Stimulated activated CD8-positive, alpha-beta memory T cell treated with anti-CD3 and anti-CD28 coated beads, Interleukin-7, amount 100 ng/mL, for 1 hour (primary cell): ENCODE measurements at places on chromosomes 2 and 18.
A peak's percentile ranks its signal among the peaks of the same experiment; 100 is the strongest.

- no peak for DNase-seq
These were observed 299.5 kb upstream of the SOX11 start for GRCh38 chr2:5392658-5393057.

DNA sequence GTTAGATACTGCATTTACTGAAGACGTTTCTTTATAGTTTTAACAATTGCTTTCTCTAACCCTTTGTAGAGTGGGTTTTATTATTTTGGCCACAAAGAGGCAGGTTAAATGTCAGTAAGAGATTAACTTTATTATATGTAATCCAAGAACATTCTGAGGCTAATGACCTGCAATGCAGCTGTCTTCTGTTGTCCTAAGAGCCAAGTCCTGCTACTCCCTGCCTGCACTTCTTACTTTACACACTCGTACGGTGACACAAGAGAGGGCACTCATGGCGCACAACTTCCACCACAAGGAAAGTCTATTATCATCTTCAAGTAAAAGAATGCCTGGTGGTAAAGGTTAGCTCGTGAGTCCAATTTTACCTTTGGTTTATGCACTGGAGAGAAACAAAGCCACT, 471.0 kb upstream of the HNMT start:
- DNase-seq: no peak

- DNase-seq: no peak
These were observed 23.3 kb downstream of the SPATS2L start for GRCh38 chr2:200329798-200330197.

- no peak for DNase-seq
These were observed 118.8 kb downstream of the MEP1B start for GRCh38 chr18:32308493-32309120.

DNA sequence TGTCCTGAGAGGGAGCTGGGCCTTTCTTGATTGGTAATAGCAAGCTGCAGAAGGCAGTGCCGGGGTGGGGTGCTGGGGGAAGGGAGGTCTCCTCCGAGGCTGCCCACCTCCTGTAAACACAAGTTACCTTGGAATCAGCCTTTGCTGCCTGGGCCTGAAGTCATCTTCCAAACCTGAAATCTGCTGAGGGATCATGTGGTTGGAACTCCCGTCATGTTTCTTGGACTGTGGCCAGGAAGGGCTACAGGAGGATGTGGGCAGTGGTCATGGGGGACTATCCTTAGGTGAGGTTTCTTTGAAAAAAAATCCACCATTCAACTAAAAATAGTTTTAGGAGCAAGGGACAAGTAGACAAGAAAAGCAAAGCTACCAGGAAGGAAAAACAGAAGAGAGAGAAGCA, 74.2 kb downstream of the CDK15 start:
- no peak for DNase-seq

DNA sequence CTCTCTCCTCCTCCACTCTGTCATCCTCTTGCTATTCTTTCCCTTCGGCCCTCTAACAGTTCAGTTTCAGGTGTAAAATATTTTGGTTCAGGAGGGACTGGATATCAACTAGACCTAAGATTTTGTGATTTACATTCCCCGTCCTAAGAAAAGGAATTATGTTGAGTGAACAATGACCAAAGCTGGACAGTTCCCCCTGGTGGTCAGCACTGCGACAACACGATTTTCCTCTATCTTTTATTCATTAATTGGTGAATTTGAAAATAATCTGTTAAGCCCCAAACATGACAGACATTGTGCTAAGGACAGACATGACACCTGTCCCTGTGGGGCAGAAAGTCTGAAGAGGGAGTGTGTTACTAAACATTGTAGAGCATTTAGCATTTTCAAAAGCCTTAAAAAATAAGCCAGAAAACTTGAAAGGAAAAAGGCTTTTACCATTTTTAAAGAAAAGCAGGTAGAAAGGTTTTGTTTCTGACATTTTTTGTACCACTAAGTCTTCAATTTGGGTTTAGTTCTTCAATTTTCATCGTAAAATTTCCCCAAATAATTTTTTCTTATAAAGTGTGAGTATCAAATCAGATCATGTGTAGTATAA, 28.4 kb upstream of the GTF2A1L start:
- DNase-seq: no peak

DNA sequence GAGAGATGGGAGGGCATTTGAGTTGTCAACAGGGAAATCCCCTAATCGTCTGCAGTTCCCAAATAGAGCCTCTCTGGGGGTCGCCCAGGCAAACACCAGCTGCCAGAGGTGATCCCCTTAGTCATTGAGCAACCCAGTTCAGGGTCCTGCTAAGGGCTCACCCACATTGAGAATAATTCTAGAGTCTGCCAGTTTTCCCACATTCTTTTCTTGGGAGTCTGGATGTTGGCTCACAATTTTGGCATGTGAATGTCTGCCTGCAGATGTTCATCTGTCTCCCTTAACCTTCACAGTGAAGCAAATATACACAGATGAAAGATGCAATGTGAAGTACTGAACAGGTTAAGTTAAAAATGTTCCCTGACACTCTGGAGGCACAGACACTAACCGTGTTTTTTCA, 11.4 kb upstream of the SMIM21 start:
- DNase-seq: no peak

- no peak for DNase-seq
These were observed 28.4 kb upstream of the SELENOI start for GRCh38 chr2:26317377-26318105.

DNA sequence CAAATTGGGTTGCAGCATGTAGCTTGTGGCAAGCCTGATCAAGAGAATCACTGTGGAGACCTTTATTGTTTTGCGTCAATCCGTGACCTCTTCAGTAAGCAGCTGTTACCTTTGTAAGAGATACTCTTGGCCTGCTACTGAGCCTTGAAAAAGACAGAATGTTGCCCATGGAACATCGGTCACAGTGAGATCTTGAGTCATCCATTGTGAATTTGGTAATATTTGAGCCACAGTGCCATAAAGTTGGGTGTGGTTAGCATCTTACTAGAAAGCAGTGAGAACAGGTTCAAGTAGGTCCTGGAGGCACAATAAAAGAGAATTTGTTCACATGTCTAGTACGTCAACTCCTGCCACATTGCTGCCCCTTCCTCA, 12.7 kb upstream of the EFR3B start:
- no peak for DNase-seq

DNA sequence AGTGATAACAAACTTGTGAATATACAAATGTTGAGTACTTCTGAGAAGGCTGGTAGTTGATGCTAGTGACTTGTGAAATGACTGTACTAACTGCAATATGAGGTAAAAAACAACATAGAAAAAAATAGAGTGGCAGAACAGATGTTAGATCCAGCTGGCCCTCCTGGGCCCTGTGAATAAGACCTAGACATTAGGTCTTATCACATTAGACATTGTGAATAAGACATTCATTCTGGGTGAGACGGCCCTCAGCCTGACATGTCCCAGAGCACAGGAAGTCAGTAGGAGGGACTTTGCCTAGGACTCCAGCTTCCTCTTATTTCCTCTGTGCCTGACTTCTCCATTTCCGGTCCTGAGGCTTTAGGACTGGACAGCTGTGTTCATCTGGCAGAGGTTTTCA, 22.9 kb downstream of the DOK1 start:
- no peak for DNase-seq

GRCh38 chr2:113887009-113887792, 2.7 kb upstream of the ACTR3 start:
- no peak for DNase-seq

DNA sequence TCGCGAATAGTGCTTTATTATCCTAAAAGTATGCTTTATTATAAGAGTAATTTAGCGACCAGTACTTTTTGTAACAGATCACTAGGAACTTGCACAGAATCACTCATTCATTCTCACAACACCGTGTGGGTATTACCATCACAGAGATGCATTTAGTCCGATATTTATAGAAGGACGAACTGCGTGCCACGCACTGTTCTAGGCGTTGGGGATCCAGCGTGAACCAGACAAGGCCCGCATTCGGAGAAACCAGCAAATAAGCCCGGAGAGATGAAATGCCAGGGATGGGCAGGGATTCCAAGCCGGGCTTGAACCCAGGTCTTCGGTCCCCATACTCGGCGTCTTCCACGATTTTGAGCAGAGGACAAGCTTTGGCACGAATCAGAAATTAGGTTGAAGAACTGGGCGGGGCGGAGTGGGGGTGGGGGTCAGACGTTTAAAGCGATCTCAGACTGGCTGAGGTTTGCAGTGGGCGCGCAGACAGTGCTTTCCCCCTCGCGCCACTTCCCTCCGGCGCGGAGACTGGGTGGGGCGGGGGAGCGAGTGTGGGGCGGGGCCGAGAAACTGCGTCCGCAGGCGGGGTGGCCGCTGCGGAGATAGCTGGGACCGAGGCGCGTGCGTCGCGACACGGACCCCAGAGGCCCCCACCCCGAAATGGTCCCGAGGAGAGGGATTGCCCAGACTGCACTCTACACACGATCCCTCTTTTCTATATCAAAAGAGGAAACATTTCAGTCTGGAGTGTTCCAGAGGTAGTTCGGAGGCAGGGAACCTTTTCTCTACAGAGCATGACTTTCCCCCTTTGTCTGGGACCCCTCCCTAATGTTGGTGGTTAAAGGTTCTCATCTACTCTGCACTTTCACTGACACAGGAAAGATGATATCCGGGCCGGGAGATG, 1.1 kb upstream of the CXCR4 start:
- peak; percentile 81 for DNase-seq

DNA sequence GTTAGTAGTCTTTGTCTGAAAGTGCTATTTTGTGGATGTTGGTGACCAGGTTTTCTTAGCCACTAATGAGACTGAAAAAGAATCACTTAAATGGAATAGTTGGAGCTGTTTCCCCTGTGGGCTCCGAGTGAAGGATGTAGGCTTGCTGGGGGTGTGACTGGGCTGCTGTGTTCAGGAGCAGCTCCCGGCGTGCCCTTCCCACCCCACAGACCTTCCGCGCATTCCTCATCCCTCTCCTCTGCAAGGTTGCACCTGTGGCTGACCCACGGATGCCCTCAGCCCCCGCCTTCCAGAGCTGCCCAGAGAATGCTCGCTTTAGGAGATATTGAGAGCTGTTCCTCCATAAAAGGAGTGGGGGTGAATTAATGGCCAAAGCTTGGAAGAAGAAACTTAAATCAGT, 174.3 kb downstream of the LDLRAD4 start:
- DNase-seq: no peak

GRCh38 chr18:8699948-8700347, 5.4 kb upstream of the MTCL1 start:
- DNase-seq: no peak

DNA sequence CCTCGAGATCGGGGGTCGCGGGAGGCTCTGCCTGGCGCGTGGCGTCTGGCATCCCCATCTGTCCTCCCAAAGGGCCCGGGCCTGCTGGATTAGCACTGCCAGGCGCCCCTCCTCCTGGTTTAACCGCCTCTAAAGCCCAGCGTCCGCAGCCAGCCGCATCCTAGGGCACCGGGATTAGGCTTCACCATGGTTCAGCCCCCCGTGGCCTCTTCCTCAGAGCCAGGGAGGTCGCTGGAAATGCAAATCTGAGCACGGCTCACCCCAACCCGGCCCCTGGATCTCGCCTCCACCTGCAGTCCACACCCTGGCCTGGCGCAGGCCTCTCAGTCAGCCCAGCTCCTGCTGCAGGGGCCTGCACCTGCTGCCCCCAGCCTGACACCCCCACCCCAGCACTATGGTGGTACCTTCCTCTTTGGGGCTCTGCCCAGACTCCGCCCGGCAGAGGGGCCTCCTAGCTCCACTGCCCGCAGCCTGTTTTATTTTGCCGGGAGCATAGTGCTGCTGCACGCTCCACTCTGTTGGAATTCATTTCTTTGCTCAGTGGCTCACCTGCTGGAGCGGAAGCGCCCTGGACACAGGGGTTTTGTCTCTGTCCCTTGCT, 13.2 kb downstream of the PRELID3A start:
- no peak for DNase-seq

DNA sequence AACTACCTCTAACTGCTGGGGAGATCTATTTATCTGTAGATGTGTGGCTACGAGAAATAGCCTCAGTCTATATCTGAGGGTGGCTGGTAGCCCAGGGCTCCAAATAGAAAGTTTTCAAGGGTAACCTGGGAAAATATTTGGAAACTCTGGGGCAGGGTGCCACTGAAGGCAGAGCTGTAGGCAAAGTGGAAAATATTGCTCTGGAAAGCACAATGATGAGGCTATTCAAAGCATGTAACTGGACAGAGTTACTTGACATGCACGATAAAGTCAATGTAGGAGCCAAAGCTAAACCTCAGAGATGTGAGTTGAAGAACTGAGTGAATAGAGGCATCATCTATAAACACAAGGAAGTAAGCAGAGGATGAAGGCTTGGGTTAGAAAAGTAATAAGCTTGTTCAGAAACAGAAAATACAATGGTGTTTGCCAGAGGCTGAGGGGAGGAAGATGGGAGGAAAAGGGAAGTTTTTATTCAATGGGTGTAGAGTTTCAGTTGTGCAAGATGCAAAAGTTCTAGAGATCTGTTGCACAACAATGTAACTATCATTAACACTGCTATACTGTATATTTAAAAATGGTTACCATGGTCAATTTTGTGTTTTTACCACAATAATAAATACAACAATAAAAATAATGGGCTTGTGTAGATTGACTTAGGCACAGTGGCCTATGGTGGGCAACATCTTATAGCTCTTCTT, 171.6 kb downstream of the MBD2 start:
- no peak for DNase-seq

DNA sequence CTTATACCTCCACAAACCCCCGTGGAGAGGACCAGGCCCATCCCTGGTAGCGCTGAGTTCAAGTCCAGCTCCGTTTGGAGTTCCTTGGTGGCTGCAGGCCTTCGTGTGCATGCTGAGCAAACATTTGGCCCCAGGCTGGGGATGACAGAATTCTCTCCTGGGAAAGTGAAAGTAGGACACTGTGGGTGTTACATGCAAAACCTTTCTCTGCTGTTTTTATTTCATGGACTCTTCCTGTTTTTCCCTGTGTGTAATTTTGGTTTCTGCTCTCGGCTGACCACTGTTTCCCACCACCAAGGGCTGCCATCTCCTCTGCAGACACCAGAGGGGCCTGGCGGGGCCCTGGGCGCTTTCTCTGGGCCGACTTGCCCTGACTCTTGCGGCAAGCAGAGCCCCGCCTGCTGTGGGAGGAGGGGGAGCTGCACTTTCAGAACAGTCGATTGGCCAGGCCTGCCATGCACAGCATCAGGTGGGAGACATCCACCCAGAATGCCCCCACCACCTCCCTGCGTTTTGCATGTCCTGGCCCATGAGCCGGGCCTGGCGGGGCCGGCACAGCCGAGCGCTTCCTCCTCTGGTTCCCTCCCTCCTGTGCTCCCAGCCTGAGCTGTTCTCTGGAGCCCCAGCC, 102.4 kb downstream of the CABLES1 start:
- no peak for DNase-seq

DNA sequence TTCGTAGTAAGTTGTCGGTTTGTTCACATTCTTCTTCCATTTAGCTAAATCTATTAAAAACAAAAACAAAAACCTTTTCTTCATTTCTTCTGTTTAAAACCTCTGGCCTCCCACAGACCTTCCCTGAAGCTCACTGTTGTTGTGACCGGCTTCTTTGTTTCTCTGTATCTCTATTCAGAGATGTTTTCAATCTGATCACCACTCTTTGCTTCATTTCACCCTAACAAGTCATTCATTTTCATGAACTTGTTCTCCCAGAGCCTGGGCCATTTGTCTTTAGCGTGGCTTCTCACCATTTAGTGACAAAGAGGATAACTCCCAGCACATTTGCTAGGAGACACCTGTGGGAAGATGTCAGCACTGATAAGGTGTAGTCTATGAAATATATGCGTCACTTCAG, 794.2 kb downstream of the ERBB4 start:
- DNase-seq: no peak
